Cerebellum (tissue), 4 donors: ENCODE measurements at places on chromosomes 16 and 17. TPM values are rescaled to one million over a fixed set of nuclear protein-coding genes. Genes with fewer than 3 reads are reported as not detected.

Gene FOXN1
- total RNA-seq, result not detected

Gene TMEM88
- 3.2 TPM for total RNA-seq

Gene MRPS34
- 20.4 TPM for total RNA-seq

Gene CARHSP1
- total RNA-seq, result 105 TPM

Gene OTOA
- total RNA-seq, result 0.36 TPM

Gene TGFB1I1
- 4.4 TPM for total RNA-seq

Gene KRT20
- 0.82 TPM for total RNA-seq

Gene GRIN2A
- 4.8 TPM for total RNA-seq

Gene TBC1D3E
- total RNA-seq, result not detected

Gene KCTD2
- total RNA-seq, result 31.5 TPM

Gene CD19
- not detected for total RNA-seq
